Stimulated activated naive B cell treated with anti-CD40 and anti-IgM and Interleukin-4, amounts not matched to agents 10 μg/mL and 1 μg/mL and 100 μg/mL, for 72 hours (primary cell): ENCODE measurements at places on chromosomes 4 and X.

DNA sequence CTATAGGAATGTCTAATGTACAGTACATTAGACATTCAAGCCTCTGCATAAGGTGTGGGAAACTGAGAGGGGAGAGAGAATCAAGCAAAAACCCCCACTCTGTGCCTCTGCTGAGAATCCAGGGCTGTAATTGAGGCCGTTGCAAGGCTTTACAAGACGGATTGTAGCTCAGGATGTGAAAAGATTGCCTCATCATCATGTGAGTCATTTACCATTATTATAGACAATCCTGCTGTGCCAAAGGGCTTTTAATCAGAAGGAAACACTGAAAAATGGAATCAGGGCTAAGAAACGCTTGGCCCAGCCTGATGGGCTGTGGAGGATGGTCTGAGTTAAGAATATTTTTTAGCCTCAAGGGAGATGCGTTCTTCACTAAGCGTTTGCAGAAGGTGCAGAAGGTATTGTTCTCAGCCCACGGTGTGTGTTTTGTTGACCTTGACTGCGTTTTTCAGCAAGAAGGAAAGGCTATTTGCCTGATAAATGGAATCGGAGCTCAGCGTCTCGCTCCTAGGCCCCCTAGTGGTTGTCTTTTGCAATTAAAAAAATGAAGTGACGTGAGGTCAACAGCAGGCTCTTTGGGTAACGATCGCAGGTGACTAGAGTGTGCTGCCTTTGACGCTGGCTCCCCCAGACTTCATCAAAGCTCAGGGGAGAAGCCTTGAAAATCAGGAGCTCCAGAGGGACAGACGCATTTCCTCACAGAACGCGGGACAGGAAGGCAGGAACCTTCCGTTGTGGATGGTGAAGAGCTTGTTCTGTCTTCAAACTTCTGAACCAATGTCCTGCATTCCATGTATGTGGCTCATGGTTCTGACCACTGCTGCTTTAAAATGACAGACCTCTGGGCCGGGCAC is 18.1 kb upstream of the CHRNA9 start:
- H3K27ac ChIP-seq = peak overlapping the region; percentile 93
- H3K36me3 ChIP-seq = no peaks in the 10 kb centered on the region
- peak; percentile 60 for DNase-seq

GRCh38 chr4:16464651-16465050 is 238.4 kb upstream of the TAPT1 start:
- H3K27me3 ChIP-seq = peaks cover 10% of the 10 kb centered on the region
- H3K27ac ChIP-seq = no peak overlapping the region
- H3K4me3 ChIP-seq = no peak overlapping the region
- no peaks in the 10 kb centered on the region for H3K36me3 ChIP-seq
- no peak for DNase-seq

DNA sequence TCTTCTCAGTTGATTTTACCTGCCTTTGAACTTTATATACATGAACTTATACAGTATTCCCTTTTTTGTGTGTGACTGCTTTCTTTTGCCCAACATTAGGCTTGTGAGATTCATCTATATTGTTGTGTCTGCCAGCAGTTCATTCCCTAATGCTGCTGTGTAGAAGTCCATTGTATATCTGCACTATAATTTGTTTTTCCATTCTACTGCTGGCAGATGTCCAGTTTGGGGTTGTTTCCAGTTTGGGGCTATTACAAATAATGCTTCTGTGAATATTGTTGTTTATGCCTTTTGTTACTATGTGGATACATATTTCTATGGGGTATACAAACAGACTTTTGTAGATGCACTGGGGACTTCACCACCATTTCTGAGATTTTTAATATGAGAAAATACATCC is 268.4 kb downstream of the DCTD start:
- H3K27ac ChIP-seq = no peak overlapping the region
- no peaks in the 10 kb centered on the region for H3K4me1 ChIP-seq
- no peak for DNase-seq
- H3K4me3 ChIP-seq = no peak overlapping the region

- H3K4me1 ChIP-seq = no peaks in the 10 kb centered on the region
- peaks cover 9% of the 10 kb centered on the region for H3K27me3 ChIP-seq
- DNase-seq = no peak
- no peaks in the 10 kb centered on the region for H3K36me3 ChIP-seq
- no peak overlapping the region for H3K4me3 ChIP-seq
- H3K27ac ChIP-seq = no peak overlapping the region
Observed at GRCh38 chr4:25632135-25632534, 23.5 kb upstream of the SLC34A2 start.

GRCh38 chr4:104491481-104492182 is 3.1 kb downstream of the CXXC4 start:
- no peak for DNase-seq
- H3K4me1 ChIP-seq = peaks cover 21% of the 10 kb centered on the region
- peak overlapping the region; percentile 37 for H3K27ac ChIP-seq
- H3K27me3 ChIP-seq = peaks cover 49% of the 10 kb centered on the region
- H3K4me3 ChIP-seq = peak overlapping the region; percentile 85
- no peaks in the 10 kb centered on the region for H3K36me3 ChIP-seq

GRCh38 chr4:145720656-145721055 is 40.7 kb downstream of the C4orf51 start:
- H3K36me3 ChIP-seq = no peaks in the 10 kb centered on the region
- H3K4me3 ChIP-seq = peak overlapping the region; percentile 25
- H3K4me1 ChIP-seq = peaks cover 14% of the 10 kb centered on the region
- no peak for DNase-seq
- H3K27me3 ChIP-seq = peaks cover 28% of the 10 kb centered on the region
- H3K27ac ChIP-seq = no peak overlapping the region

- no peak overlapping the region for H3K4me3 ChIP-seq
- H3K4me1 ChIP-seq = peaks cover 36% of the 10 kb centered on the region
- H3K36me3 ChIP-seq = no peaks in the 10 kb centered on the region
- no peak for DNase-seq
- H3K27me3 ChIP-seq = no peaks in the 10 kb centered on the region
Observed at GRCh38 chrX:150688911-150689451, 4.2 kb upstream of the MTMR1 start.

DNA sequence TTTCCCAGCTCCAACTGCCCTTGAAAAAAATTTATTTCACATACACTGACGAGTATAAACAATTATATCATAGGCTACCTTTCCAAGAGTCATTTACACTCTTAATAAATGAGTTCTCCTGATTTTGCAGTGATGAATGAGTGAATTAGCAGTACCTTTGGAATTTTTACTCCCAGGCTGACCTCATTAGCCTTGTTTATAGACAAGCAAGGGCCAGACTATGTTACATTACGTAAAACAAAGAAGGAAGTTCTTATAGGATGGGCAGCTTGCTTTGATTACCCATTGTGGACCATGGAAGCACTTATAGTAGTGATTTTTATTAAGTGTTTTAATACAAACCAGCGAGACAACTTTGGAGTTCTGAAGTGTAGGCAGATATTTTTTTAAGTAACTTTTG is 112.9 kb upstream of the C1QTNF7 start:
- H3K4me3 ChIP-seq = no peak overlapping the region
- H3K36me3 ChIP-seq = peaks cover 6% of the 10 kb centered on the region

GRCh38 chr4:164997941-164998340 is 20.5 kb upstream of the TRIM61 start:
- no peak overlapping the region for H3K4me3 ChIP-seq
- H3K27me3 ChIP-seq = peaks cover 5% of the 10 kb centered on the region
- no peaks in the 10 kb centered on the region for H3K4me1 ChIP-seq

DNA sequence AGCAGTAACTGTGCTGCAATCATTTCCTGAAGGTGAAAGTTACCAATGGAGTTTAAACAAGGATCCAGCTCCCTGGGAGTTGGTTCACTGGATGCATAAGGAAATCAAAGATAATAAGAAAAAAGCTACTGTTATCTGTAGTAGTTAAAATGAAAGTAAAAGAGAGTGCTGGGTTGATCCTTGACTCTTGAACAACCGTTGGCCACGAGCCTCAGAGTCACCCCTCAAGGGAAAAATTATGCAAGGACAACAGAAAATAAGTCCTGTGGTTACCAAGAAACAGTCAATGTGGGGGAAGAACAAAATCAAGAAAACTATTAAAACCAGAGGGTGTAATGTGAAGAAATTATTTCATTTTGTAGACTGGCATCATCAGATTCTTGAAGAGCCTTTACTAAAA is 49.7 kb upstream of the DDIT4L start:
- H3K4me1 ChIP-seq = peaks cover 10% of the 10 kb centered on the region
- no peaks in the 10 kb centered on the region for H3K36me3 ChIP-seq
- no peak overlapping the region for H3K27ac ChIP-seq
- H3K27me3 ChIP-seq = no peaks in the 10 kb centered on the region
- no peak overlapping the region for H3K4me3 ChIP-seq

DNA sequence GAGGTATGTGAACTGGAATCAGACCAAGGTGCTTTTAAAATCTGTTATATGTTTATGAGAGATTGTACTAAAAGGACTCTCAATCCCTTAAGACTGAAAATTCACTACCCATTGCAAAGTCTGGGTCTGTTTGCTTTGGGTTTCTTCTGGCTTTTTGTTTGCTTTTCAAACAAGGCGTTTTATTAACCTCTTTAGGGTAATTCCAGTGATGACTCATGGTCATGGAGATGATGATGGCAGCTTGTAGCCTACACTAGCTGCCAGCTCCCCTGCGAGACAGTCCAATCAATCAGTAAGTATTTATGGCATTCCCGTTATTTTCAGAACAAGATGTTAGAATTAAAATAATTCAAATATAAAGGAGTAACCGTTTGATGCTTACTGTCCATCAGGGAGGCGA is 643.8 kb upstream of the FTHL17 start:
- DNase-seq = no peak
- no peaks in the 10 kb centered on the region for H3K4me1 ChIP-seq
- no peaks in the 10 kb centered on the region for H3K27me3 ChIP-seq
- no peak overlapping the region for H3K27ac ChIP-seq

DNA sequence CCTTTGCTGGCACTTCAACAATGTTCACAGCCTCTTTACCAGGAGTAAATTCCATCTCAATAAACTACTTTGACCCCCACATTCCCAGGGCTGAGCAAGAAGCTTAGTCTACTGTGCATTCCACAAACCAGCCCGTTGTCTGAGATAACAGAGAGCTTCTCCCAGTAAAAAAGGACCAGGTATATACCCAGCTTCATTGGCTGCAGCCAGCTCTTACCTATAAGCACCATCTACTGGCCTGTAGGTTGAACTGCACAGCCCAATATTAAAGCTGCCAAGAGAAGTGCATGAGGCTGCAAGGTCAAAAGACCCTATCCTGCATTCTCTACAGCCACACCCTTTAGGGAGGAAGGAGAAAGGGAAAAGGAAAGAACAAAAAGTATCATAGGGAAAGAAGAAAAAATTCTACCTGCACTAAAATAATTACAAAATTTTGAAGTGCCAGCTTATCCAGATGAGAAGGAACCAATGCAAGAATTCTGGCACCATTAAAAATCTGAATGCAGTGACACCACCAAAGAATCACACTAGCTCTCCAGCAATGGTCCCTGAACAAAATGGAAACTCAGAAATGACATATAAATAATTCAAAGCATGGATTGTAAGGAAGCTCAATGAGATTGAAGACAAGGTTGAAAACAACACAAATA is 45.7 kb upstream of the INTU start:
- peaks cover 6% of the 10 kb centered on the region for H3K27me3 ChIP-seq
- DNase-seq = no peak
- H3K4me1 ChIP-seq = no peaks in the 10 kb centered on the region
- H3K4me3 ChIP-seq = no peak overlapping the region

DNA sequence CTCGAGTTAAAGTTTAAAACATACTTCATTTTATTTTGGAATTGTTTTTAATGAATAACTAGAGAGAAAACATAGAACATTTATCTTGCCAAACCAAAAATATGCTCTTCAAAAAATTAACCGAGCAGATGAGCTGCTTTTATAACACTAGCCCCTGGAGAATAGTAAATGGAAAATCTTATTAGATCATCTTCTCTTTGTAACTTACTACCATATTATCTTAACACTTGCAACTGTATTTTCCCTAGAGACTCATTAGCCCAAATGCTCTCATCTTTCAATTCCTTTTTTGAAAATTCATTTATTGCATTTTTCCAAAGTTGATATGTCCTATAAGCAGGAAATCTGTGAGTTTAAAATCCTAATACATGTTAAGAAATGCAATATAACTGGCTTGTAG is 143.3 kb downstream of the CAMK2D start:
- peaks cover 14% of the 10 kb centered on the region for H3K36me3 ChIP-seq
- no peaks in the 10 kb centered on the region for H3K27me3 ChIP-seq
- DNase-seq = no peak
- no peak overlapping the region for H3K4me3 ChIP-seq
- no peak overlapping the region for H3K27ac ChIP-seq

DNA sequence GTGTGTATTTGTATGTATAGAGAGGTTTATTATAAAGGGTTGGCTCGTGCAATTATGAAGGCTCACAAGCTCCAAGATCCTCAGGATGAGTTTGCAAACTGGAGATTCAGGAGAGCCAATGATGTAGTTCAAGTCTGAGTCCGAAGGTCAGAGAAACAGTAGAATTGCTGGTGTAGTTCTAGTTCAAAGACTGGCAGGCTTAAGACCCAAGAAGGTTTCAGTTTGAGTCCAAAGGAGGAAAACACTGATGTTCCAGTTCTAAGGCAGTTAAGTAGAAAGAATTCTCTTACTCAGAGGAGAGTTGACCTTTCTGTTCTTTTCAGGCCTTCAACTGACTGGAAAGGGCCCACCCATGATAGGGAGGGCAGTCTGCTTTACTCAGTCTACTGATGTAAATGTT is 89.1 kb downstream of the PTPN13 start:
- no peaks in the 10 kb centered on the region for H3K4me1 ChIP-seq
- no peak overlapping the region for H3K27ac ChIP-seq
- H3K4me3 ChIP-seq = no peak overlapping the region
- no peaks in the 10 kb centered on the region for H3K27me3 ChIP-seq
- no peak for DNase-seq
- no peaks in the 10 kb centered on the region for H3K36me3 ChIP-seq

- no peak for DNase-seq
- H3K27ac ChIP-seq = no peak overlapping the region
- no peaks in the 10 kb centered on the region for H3K36me3 ChIP-seq
- H3K27me3 ChIP-seq = peaks cover 1% of the 10 kb centered on the region
Observed at GRCh38 chr4:53786632-53787031, 195.3 kb upstream of the LNX1 start.

GRCh38 chrX:130321550-130321949 is 18.2 kb upstream of the SLC25A14 start:
- H3K36me3 ChIP-seq = peaks cover 5% of the 10 kb centered on the region
- DNase-seq = no peak
- no peaks in the 10 kb centered on the region for H3K27me3 ChIP-seq
- peaks cover 6% of the 10 kb centered on the region for H3K4me1 ChIP-seq

GRCh38 chrX:19214311-19214710 is 92.0 kb upstream of the ADGRG2 start:
- H3K4me1 ChIP-seq = no peaks in the 10 kb centered on the region
- DNase-seq = no peak
- no peaks in the 10 kb centered on the region for H3K36me3 ChIP-seq

GRCh38 chr4:8656185-8656517 is 63.6 kb downstream of the CPZ start:
- H3K27ac ChIP-seq = no peak overlapping the region
- peaks cover 3% of the 10 kb centered on the region for H3K36me3 ChIP-seq
- no peaks in the 10 kb centered on the region for H3K4me1 ChIP-seq
- H3K27me3 ChIP-seq = peaks cover 5% of the 10 kb centered on the region

DNA sequence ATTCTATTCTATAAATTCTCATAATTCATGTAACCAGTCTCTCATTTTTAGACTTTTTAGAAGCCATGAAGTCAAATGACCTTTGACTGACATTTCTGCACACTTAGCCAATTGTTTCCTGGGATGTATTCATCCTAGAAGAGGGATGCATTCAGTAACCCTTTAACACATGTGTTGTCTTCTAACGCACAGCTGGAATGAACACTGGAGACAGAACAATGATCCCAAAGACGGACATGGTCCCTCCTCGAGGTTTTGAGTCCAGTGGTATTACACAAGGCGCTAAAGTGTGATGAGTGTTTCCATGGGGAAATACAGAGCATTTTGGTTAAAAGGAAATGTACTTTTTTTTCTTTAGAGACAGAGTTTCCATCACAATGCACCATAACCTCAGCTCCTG is 39.8 kb upstream of the CLDN24 start:
- no peak for DNase-seq
- peaks cover 13% of the 10 kb centered on the region for H3K27me3 ChIP-seq
- no peak overlapping the region for H3K27ac ChIP-seq
- H3K4me3 ChIP-seq = no peak overlapping the region
- no peaks in the 10 kb centered on the region for H3K4me1 ChIP-seq
